ENCODE measurements at places on chromosomes 2 and 18.

DNA sequence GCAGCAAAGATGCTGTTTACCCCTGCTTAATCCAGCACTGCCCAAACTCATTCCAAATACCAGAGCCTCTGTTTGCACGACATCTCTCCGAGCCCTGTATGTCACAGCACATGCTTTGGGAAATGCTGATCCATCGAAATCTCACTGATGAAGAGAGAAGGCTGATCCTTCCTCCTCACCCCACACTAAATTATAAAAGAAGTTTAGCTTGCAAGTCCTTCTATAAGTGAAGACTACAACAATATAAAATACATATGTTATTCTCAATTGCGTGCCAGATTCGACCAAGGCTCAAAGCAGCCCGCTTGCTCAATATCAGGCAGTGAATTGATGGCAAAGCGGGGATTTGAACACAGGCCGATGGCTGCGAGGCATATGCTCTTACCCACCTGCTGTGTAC lies 30.7 kb upstream of the SLC35F6 start:
- DNase-seq = no peak

DNA sequence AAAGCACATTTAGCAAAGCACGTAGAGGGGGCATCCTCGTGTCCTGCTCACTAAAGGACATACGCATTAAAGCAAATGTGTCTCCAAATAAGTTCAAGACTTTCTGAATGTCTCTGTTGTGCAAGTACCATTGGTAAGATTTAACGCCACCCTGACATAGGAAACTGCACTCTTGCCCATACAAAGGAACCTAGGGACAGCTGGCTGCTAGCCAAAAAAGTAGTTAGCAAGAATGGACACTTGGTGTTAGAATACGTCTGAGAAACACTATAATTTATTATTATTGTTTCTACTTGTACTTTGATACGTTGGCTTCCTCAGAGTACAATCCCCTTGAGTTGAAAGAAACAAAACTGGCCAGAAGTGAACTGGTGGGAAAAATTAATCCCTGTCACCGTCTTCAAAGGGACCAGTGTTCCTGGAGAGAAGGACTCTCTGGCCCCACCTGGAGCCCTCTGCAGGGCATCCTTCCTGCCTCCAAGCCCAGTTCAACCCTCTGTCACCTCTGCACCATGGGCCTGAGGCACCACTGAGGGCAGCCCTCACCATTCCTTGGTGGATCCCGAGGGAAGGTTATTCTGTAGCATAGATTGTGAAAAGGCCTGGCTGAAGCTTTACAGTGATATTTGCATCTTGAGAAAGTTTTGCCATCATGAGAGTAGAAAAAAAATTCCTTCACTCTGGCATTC lies 51.4 kb upstream of the APCDD1 start:
- no peak for DNase-seq

GRCh38 chr2:230179907-230180306 lies 39.9 kb downstream of the SP110 start:
- no peak for DNase-seq

DNA sequence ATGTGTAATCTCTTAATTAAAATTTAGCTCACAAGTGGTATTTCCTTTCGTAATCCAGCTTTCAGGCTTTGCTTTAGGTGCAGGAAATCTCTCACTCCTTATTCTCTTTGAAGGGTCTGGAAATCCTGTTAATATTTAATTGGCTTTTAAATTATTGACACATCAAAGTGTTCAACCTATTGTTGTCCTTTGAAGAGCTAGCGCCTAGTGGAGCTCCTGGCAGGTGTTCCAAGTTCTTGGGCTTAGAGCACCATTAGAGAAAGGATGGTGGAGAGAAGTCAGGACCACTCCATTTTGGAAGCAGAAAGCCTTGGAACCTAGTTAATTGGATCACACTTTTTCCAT lies 92.4 kb downstream of the CABLES1 start:
- no peak for DNase-seq

GRCh38 chr2:40803900-40804299 lies 352.0 kb upstream of the SLC8A1 start:
- no peak for DNase-seq

DNA sequence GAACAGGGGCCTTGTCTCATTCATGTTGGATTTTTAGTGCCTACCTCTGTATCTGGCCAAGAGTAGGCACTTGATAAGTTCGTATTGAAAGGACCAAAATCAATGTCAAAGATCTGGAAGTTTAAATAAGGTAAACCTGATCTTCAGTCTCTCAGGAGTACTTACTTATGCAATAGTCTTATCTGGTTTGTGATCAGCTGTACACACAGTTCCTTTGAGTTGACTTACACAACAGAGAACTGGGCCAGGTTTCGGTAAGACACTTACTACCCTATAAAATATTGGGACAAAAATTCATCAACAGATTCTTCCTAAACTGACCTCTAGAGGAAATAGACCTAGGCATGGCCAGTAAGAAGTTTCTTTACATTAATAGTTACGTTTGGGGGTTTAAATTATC lies 113.6 kb upstream of the NXPH2 start:
- no peak for DNase-seq

GRCh38 chr2:218662827-218663226 lies 3.3 kb downstream of the BCS1L start:
- DNase-seq = no peak

DNA sequence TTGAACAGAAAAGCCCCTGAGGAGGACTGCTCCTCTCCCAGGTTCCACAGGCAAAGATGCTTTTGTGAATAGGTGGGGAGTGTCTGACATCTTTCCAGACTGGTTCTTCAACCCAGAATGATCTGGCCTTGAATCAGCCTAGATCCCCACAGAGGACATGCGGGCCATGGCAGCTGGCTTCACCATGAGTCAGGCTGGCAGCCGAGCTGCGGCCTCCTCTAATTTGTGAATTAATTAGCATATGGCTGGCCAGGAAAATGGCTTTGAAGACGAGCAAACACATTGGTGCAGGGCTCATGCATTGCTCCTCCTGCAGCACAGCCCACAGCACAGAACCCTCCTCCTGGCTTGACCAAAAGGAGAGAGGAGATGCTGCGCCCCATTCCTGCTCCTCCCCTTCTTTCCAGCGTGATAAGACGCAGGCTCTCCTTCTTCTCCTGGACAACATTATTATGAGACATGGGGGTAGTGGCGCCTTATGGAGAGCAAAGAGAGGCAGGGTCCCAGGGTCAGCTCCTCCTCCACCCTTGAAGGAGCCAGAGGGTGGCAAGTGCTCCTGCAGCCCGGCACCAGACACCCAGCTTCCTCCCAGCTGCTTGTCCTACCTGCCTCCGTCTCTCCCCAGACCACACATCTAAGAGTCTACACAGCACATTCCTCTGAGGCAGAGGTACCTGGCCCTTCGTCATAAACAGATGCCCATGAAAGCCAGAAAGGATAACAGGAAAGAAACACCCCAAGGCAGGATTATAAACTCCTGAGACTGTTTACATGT lies 66.7 kb downstream of the EDAR start:
- DNase-seq = no peak

- DNase-seq = no peak
Observed at GRCh38 chr2:111954602-111955332, 56.4 kb downstream of the MERTK start.

GRCh38 chr2:66567729-66568128 lies 132.8 kb downstream of the MEIS1 start:
- no peak for DNase-seq

GRCh38 chr2:12490641-12491040 lies 226.1 kb upstream of the TRIB2 start:
- DNase-seq = no peak

DNA sequence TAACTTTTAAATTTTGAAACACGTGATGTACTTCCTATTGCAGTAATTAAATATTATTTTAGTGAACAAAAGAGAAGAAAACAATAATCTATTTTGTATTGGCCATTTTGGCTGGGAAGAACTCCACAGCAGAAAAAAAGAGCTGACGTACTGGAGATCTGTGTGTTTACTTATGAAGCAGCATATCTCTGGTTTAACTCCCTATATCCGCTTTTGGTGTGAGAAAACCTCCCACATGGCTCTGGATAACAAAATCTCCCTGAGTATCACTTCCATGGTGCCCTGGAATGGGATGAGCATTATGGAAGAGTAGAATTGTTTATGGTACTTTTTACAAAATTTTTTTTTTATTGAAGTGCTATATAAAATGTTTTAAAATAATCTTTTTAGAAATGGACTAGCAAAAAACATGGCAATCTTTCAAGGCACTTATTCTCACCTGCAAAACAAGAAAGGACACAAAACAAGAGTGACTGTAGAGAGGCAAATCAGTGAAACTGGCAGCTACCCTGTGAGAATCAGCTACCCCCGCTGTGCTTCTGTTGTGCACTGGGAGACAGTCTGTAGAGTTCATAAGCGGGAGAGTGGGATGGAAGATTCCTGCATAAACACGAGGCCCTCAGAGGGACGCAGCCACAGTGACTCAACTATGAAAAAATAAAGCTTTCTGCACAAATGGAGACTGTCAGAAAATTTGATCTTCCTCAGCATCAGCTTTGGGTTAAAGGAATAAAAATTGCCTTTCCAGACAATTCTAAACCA lies 762.2 kb upstream of the HS6ST1 start:
- DNase-seq = no peak

All from activated T-cell treated with anti-CD3 and anti-CD28 coated beads for 4 hours (primary cell).